CD4-positive, alpha-beta T cell treated with Interferon alpha-2 for 1 hour (primary cell): ENCODE measurements at places on chromosomes 2 and 18.

DNA sequence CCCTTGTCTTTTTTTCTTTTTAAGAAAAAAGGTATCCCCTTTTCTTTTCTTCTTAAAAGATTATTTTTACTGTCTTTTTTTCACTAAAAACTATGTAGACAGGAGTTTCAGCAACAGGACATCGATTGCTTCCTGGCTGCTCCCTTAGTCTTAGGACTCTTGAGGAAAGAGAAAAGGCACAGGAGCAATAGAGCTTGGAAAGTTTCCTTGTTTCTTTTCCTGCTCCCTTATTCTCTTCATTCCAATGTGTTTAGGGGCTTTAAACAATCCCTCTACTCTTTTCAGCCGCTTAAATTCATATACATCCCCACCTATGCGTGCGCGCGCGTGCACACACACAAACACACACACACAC, 225.9 kb upstream of the FBXO11 start:
- no peak for DNase-seq

DNA sequence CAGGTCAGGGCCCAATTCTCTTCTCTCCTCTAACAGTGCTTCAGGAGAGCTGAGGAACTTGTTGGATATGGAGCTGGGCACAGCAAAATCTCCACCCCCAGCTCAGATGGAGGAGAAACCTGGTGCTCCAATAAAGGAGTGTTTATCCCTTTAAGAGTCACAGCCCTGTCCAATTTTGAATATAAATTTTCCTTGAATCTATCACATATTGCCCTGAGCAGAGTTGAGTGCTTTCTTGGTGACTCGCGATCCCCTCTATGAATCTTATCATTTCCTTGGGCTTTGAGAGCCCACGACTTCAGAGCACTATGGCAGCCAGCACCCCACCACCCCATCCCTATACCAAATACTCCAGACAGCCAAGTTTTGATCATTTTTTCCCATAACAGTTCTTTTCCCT, 34.4 kb upstream of the SMAD7 start:
- no peak for DNase-seq

DNA sequence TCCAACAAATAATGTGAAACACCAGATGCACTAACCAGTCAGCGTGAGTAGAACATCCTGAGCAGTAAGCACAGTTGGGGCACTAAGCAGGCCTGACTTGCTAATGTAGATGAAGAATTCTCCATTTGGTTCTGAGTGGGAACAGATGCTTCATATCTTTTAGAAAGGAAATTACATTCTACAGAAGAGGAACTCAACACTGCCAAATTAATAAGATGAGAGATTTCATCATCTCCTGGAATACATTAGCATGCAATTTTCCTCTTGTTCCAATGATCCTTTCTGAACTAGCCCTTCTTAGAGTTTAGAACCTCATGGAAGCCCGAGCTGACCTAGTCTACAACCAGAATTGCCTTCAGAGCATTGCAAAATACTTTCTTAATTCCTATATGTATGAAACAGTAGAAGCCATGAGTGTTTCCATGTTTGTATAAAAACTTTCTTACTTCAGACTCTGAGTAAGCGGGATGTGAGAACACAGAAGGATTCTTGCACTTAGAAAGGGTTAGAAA, 34.8 kb downstream of the COL5A2 start:
- no peak for DNase-seq

DNA sequence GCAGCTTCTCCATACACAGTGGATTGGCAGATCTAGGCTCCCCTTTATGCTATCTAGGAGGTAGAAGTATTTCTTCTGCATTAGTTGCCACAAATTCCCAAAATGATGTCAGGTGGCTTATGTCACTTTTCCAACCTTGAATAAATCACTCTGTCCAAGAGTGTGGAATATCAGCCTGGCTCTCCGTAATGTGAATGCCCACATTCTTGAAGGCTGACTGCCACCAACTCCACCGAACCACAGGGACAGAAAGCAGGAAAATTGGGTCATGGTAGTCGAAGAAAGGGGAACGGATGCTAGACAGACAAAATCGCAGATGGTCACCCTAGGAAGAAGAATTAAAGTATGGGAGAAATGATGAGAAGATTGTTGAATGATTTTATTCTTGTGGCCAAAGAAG, 624.9 kb upstream of the CDH2 start:
- DNase-seq = no peak

DNA sequence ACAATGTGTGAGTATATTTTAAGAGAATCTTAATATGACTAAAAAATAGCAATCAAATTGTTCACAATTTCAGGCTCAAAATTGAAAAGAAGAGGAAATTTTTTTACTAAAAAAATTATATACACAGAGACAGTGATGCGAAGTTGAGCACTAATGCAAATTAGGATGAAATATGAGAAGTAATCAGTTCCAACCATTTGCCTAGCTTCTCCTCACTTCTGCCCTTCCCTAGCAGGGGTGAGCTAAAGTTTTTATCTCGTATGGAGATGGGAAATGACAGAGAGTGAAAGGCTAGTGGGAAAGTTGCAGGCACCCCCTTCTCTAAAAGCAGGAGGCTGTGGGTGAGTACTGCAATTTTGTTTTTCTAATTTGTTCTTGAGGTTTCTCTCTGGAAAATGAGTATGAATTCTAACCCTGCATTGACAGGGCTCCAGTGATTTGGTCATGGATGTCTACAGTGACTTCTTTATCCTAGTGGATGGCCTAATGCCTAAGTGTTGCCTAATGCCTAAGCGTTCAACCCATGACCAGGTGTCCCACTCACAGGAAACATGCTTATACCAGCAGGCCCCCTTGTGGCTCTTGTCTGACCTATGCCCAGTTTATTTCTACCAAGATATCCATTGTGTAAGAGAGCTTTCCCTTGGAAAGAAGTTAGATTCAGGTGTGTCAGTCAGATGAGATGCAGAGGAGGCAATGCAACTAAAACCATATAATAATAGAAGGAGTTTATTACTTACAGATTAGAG, 78.0 kb upstream of the HNMT start:
- no peak for DNase-seq

DNA sequence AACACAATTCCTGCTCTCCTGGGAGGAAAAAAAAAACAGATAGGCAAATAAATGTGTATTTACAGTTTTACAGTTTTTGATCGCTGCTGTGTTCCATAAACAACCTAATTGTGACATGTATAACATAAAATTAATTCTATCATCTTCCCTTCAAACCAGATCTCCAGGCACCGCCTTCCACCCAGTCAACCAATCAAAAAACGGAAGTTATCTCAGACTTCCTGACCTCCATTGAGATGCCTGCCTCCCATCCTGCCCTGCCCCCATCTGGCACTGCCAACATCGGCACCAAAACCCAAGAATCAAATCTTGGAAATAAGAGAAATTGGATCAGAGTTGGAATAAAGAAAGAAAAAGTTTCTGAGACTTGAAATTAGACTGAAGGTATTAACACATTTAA, 3.1 kb upstream of the RIOK3 start:
- DNase-seq = no peak

- DNase-seq = no peak
Observed at GRCh38 chr18:55261253-55261652, 302.0 kb upstream of the CCDC68 start.

DNA sequence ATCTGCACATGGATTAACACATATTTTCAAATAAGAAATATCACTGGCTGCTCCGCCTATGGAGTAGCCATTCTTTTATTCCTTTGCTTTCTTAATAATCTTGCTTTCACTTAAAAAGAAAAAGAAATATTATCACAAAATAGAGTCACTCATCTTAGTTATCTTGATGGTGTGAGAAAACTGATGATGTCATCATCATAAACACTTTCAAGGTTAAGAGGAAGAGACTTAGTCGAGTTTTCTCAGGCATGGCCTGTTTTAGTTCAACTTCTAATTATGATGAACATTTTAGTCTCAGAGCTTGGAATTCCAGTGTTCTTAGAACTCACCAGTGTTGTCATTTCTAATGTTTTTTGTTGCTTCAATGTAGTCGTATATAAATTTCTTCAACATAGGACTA, 506.1 kb downstream of the PTPRM start:
- no peak for DNase-seq

GRCh38 chr2:21289989-21290388, 166.2 kb downstream of the TDRD15 start:
- no peak for DNase-seq

GRCh38 chr18:52730972-52731619, 391.1 kb downstream of the DCC start:
- DNase-seq = no peak
